ENCODE measurements at places on chromosomes 5 and 9.

GRCh38 chr9:87810679-87811178, 71.9 kb upstream of the SPATA31E1 start:
- no peak for DNase-seq

DNA sequence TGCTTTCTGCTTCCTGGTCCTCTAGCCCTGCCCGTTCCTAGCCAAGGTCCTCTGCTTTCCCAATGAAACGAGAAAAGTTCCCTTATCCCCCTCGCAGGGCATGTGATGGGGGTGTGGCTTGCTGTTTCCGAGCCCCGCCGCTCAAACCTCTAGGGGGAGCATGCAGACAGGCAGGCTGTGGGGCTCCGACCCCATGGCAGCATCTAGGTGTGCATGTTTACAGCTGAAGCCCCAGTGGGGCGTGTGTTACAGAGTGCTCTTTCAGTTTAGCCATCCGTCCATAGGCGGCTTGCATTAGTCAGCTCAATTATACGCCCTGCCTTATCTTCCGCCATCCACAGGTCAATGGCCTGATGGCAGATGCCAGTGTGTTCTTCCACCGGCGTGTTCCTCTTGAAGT, 48.3 kb upstream of the SPATA31E1 start:
- DNase-seq, result no peak

DNA sequence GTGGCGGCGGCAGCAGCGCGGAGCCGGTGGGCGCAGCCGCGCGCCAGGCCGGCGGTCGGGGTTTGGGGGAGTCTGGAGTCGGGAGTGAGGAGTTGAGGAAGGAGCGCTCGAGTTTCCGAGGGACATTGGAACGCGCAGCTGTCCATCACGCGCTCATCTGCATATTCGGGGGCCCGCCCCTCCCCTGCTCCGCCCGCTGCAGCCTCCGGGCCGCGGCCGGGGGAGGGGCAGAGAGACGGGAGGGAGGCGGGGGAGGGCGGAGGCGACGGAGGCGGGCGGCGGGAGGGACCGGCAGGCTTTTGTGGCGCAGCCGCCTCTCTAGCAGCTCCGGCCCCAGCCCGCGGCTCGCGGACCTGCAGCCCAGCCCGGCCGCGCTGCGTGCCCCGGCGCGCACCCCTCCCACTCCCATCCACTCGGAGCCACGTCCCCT, at the start of gene IRX2:
TSS of gene IRX2 (minus strand) at position 86 of the 430 bp plus-strand sequence. CDS start 264 bp downstream, outside the sequence.
- no peak for DNase-seq

GRCh38 chr5:16763211-16763610, 146.4 kb upstream of the RETREG1 start:
- DNase-seq, result no peak

- no peak for DNase-seq
Measured at GRCh38 chr9:101387871-101388506, 3.2 kb upstream of the BAAT start.

GRCh38 chr5:51398875-51399642, 15.8 kb downstream of the ISL1 start:
- DNase-seq, result no peak

- DNase-seq, result peak; percentile 14
Measured at GRCh38 chr5:170434966-170435605, 45.9 kb upstream of the KCNMB1 start.

- no peak for DNase-seq
Measured at GRCh38 chr5:17966640-17967402, 332.6 kb downstream of the TAF11L14 start.

DNA sequence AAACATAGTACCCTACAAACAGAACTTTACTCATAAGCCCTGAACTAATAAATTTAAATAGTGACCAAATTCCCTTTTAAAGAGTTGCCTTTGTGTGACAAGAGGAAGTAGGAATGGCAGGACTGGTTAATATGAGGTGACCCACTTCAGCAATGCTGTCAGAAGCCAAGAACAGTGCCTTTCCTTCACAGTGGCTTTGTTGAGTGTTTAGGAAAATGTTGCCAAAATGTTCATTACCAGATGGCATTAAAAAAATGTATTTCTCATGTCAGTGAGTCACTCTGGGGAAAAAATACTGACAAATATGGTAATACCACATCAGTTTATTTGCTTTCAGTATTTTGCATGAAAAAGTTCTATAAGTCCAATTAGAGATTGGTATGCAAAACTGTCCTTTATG, 103.3 kb downstream of the DIRAS2 start:
- no peak for DNase-seq

GRCh38 chr5:10264604-10265003, 14.5 kb downstream of the CCT5 start:
- DNase-seq, result no peak

- DNase-seq, result no peak
Measured at GRCh38 chr5:101390151-101390908, 487.2 kb upstream of the ST8SIA4 start.

GRCh38 chr5:151384106-151384505, 36.7 kb upstream of the SLC36A2 start:
- DNase-seq, result no peak

- no peak for DNase-seq
Measured at GRCh38 chr5:76820526-76820890, 1.7 kb downstream of the F2RL1 start.

DNA sequence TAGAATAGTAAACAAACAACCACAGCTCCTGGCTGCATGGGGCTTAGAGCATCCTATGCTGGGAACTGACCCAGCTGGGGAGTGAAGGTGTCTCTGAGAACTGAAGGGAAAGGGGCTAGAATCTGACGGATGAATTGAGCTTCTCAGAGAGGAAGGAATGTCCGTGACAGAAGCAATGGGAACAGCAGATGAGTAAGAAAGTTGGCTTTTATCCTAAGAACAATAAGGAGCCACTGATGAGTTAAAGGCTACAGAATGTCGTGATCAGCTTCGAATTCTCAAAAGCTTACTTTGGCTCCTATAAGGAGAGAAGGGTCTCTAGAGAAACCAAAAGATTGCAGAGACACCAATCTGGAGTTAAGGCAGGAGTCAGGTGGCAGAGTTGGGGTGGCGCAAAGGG, 52.6 kb downstream of the EBF1 start:
- no peak for DNase-seq

DNA sequence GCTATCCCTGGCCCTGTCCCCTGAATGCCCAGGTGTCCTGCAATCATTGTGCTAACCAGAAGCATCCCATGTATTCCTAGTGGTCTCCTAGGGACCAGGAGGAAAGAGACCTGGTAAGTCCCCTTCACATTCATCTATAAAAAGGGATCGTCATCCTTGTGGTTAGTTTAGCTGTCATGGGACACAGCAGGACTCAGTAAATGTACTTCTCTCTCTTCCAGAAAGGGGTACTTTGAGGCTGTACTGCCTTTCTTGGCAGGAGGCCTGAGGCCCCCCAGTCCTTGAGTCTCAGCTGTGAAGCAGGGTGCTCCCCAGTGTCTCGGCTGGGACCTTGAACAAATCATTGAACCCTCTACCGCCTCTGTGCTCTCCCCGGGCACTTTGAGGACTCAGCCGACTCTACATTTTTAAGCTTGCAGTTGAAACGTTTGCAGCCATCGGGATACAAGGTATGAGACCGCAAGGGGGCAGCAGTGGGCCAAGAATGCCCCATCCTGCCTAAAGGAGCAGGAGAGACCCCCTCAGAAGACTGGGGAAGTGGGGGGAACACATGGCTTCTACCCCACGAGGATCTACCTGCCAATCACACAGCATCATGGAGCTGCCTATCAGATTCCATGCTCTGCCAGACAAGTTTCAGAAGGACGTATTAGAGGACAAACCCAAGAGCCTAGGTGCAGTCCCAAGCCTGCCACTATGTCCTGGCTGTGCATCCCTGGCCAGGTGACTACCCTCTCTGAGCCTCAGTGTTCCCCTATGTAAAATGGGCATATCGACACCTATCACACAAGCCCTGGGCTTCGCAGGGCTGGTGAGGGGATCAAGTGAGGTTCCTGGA, 2.4 kb upstream of the PHYKPL start:
- peak; percentile 53 for DNase-seq

DNA sequence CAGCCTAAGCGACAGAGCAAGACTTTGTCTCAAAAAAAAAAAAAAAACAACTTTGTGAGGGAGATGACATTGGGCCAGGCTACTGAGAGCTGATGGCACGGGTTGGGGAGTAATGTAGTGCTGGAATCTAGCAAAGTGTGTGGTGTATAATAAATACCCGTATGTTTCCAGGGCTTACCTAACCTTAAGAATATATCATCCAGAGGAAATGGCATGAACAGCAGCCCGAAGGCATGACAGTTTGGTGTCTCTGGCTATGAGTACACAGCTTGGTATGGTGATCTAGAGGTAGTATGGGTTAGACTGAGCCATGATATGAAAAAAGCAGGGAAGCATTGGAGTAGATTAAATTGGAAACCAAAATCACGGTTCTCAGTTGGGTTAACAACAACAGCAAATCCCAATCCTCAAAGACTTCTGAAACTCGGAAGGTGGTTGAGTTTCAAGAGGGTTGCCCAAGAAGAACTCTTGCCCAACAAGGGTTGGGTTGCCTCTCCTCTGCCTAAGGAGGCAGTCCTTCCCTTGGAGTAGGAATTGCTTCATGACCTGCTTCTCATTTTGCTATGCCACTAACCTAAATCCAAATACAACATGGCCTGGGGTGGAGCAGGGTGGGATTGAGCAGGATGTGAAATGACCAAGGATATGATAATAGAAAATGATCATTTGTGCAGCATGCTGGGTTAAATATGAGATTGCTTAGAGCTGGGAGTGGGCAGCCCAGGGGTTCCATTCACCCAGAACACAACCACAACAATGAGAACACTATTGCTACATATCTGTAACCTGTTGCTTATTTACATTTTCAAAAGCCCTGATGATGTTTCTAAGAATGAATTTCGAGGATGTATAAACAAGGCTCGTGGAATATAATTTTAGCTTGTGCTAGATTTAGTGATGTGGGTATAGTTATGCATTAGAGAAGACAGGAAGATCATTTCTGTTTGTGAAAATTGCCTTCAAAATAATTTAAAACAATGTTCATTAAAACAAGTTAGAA, 64.6 kb upstream of the ZFR start:
- no peak for DNase-seq

DNA sequence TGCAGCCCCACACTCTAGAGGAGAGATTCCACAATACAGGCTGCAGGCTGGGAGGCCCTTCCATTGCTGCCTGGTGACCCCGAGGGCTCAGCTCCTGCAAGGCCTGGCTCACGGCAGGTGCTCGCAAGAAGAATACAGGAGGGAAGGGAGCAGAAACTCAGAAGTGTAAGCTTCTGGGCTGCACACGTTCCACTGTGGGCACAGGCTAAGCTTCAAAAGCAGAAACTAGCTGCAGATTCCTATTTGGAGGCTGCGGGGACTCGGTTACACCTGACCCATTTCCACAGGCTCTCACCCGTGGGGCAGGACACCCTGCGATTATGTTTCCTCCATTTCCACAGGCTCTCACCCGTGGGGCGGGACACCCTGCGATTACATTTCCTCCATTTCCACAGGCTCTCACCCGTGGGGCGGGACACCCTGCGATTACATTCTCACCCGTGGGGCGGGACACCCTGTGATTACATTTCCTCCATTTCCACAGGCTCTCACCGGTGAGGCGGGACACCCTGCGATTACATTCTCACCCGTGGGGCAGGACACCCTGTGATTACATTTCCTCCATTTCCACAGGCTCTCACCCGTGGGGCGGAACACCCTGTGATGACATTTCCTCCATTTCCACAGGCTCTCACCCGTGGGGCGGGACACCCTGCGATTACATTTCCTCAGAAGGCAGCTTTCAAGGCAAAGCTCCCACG, 10.3 kb downstream of the LPCAT1 start:
- DNase-seq, result no peak

Measured in stimulated activated CD8-positive, alpha-beta memory T cell treated with anti-CD3 and anti-CD28 coated beads, Interleukin-7, amount 100 ng/mL, for 1 hour (primary cell).